A673 (cell line): ENCODE measurements at places on chromosomes 7 and 10. TPM values are rescaled to one million over a fixed set of nuclear protein-coding genes. Genes with fewer than 3 reads are reported as not detected.

- H3K27ac ChIP-seq: no peak overlapping the region
- DNase-seq: no peak
- H3K36me3 ChIP-seq: no peaks in the 10 kb centered on the region
- peaks cover 29% of the 10 kb centered on the region for H3K27me3 ChIP-seq
- no peak overlapping the region for H3K4me3 ChIP-seq
Measured at GRCh38 chr7:9028012-9028411, 594.6 kb downstream of the NXPH1 start.

Gene HYAL4
- total RNA-seq: not detected in 2 replicates

Gene GATAD1
- 19.4 and 23.3 TPM in 2 replicates for total RNA-seq

DNA sequence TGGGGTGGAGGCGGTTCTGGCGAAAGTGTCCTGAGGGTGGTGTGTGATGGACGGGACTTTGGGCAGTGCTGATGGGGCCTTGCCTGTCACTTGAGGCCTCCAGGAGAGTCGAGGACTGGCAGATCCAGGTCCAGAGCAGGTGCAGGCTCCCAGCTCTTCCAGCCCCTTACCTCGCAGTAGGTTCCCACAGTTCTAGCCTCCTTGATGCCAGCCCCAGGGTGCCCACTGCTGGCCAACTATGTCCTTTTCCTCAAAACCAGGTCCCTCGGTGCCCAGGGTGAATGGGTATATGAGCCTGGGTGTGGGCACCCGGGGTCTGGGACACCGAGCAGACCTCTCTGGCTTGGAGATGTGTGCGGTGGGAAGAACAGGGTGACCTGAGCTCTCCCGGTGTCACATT is 8.3 kb downstream of the FAM20C start:
- no peaks in the 10 kb centered on the region for H3K4me1 ChIP-seq
- H3K27me3 ChIP-seq: no peaks in the 10 kb centered on the region
- H3K36me3 ChIP-seq: peaks cover 62% of the 10 kb centered on the region
- no peak for DNase-seq
- no peak overlapping the region for H3K27ac ChIP-seq
- H3K4me3 ChIP-seq: no peak overlapping the region

DNA sequence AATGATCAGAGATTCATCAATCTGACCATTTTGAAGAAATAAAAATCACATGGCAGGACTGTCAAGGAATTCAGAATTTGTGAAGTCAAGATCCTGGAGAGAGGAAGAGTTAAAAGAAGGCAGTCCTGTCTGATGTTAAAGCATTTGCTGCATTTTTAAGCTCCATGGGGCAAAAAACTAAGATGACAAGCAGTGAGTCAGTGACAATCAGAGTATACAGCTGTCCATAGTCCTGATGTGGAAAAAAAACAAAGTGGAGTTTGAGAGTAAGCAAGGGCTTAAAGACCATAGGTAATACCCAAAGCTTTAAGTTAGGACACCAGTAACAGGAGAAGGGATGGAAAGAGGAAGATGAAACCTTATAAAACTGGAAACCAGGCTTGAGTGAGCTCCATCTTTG is 412.7 kb upstream of the ANKRD30A start:
- no peak for DNase-seq
- H3K4me3 ChIP-seq: no peak overlapping the region
- no peak overlapping the region for H3K27ac ChIP-seq

DNA sequence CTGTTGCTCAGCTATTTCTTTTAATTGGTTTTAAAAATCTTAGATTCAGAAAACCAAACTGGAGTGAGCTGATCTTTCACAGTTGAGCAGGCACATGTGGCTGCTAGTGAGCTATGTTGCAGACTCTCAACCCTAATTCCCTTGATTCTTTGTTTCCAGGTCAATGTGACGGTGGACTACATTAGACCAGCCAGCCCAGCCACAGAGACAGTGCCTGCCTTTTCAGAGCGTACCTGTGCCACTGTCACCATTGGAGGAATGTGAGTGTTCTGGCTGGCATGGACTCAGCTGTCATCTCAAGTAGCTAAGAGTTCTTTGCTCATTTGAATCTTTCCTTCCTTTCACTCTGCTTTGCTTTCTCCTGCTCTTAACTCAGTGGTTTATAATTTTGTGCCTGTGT is 187.1 kb downstream of the LRRC4 start:
- H3K27ac ChIP-seq: no peak overlapping the region
- peaks cover 10% of the 10 kb centered on the region for H3K4me1 ChIP-seq
- H3K4me3 ChIP-seq: no peak overlapping the region
- no peaks in the 10 kb centered on the region for H3K27me3 ChIP-seq
- no peaks in the 10 kb centered on the region for H3K36me3 ChIP-seq
- DNase-seq: no peak

Gene SEMA4G
- 6.1 and 9.2 TPM in 2 replicates for total RNA-seq

- no peak overlapping the region for H3K27ac ChIP-seq
- no peaks in the 10 kb centered on the region for H3K4me1 ChIP-seq
- peaks cover 34% of the 10 kb centered on the region for H3K36me3 ChIP-seq
- H3K27me3 ChIP-seq: no peaks in the 10 kb centered on the region
- DNase-seq: no peak
Measured at GRCh38 chr10:847868-848267, 83.6 kb downstream of the LARP4B start.

DNA sequence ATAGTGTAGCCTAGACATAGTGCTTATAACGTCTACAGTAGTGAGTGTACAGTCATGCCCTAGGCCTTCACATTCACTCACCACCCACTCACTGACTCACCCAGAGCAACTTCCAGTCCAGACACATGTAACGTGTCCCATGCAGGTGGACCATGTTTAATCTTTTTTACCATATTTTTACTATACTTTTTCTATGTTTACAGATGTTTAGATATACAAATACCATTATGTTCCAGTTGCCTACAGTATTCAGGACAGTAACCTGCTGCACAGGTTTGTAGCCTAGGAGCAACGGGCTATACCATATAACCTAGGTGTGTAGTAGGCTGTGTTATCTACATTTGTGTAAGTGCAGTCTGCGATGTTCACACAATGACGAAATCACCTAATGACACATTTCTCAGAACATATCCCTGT is 11.0 kb downstream of the MPP7 start:
- no peak overlapping the region for H3K4me3 ChIP-seq
- no peaks in the 10 kb centered on the region for H3K27me3 ChIP-seq
- H3K4me1 ChIP-seq: no peaks in the 10 kb centered on the region
- H3K36me3 ChIP-seq: no peaks in the 10 kb centered on the region
- no peak overlapping the region for H3K27ac ChIP-seq

DNA sequence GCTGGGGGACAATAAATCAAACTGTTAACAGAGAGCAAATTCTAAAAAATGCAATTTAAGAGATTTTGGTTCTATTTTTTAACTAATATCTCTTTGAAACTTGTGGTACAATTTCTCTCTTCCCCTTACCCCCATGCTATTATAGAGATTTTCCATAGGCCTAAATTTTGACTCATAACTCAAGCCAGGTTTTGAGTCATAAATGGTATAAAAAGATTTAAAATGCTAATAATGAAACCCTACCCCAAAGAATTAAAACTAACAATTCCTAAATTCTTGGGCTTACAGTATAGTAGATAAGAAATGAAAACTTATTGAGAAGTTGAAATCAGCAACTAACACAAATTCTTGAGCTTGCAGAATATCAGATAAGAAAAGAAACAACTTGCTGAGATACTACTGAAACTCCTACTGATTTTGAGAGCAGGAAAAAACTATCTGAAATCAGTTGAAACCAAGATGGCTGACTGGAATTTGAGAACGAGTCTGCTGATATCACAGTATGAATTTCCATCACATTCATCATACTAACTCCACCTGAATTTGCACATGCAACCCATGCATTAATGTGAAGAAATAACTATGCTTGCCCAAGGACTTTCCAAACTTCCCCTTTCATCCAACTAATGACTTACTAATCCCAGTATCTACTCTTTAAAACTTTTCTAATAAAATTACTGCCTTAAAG is 36.3 kb downstream of the POT1 start:
- no peaks in the 10 kb centered on the region for H3K27me3 ChIP-seq
- H3K36me3 ChIP-seq: peaks cover 4% of the 10 kb centered on the region

Gene STK31
- total RNA-seq: 0.34 and 0.39 TPM in 2 replicates

Gene CD36
- total RNA-seq: 0.39 and 0.83 TPM in 2 replicates

DNA sequence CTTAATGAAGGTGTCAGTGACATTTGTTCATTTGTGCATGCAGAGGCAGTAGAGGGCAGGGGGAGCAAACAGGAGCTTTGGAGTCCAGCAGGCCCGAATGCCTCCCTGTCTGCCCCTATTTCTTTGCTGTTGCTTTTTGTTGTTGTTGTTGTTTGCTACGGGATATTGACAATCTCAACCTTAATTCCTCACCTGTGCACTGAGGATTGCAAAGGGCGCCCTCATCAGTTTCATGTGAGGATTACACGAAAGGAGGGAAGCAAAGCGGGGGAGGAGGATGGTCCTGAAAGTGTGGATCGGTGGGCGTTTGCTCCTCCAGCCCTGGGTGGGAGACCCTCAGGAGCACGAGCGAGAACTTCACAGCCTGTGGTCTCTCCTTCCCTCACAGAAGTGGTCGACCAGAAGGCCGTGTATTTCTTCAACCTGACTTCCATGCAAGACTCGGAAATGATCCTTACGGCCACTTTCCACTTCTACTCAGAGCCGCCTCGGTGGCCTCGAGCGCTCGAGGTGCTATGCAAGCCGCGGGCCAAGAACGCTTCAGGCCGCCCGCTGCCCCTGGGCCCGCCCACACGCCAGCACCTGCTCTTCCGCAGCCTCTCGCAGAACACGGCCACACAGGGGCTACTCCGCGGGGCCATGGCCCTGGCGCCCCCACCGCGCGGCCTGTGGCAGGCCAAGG is 9.6 kb downstream of the GDF10 start:
- no peaks in the 10 kb centered on the region for H3K4me1 ChIP-seq
- H3K27me3 ChIP-seq: no peaks in the 10 kb centered on the region
- no peak overlapping the region for H3K27ac ChIP-seq

DNA sequence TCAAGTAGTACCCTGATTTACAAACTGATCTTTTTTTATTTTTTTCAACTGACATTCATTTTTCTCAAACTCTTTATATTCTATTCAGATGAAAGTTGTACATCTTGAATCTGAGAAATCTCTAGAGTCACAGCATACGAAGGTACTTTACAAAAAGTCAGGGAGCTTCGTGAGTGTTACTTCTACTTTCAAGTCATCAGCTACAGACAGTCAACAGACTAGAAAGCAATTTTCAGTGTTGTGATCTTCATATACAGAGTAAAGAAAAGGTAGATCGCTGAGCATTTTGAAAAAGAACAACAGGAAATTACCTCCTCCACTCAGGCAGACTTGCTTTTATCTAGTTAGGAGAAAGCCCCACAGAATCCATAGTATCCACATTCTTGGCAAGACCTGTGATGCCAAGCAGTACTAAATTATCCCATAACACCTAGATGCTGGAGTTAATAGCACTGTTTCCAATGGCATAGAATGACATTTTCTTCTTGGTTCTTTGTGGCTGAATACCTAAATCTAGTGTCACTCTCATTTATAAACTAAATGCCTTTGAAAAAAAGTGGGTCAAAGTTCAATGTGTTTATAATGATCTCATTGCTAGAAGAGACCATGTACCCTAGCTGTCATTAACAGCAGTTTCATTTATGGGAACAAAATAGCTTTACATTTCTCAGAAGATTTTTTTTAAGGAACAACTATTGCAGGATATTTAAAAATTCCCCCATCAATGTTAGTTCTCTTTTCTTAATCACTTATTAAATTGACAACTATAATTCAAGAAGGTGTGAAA is 12.0 kb upstream of the ZNF800 start:
- H3K4me1 ChIP-seq: no peaks in the 10 kb centered on the region
- no peak overlapping the region for H3K4me3 ChIP-seq
- peaks cover 1% of the 10 kb centered on the region for H3K27me3 ChIP-seq
- no peaks in the 10 kb centered on the region for H3K36me3 ChIP-seq

GRCh38 chr7:4878336-4879335 is 4.9 kb downstream of the RADIL start:
- no peak overlapping the region for H3K4me3 ChIP-seq
- DNase-seq: no peak
- H3K27ac ChIP-seq: no peak overlapping the region
- H3K36me3 ChIP-seq: no peaks in the 10 kb centered on the region
